ENCODE measurements at places on chromosomes 1 and 21.

- DNase-seq: peak; percentile 62
Observed at GRCh38 chr1:6016191-6016865, 24.1 kb upstream of the NPHP4 start.

GRCh38 chr21:39184050-39184980 is 1.1 kb upstream of the PSMG1 start:
- no peak for DNase-seq

- no peak for DNase-seq
Observed at GRCh38 chr1:43975249-43975961, 645 bp downstream of the ATP6V0B start.

- no peak for DNase-seq
Observed at GRCh38 chr1:37465593-37466517, 8.5 kb upstream of the ZC3H12A start.

GRCh38 chr1:201016211-201016651 is 7.3 kb downstream of the KIF21B start:
- DNase-seq: peak; percentile 52

DNA sequence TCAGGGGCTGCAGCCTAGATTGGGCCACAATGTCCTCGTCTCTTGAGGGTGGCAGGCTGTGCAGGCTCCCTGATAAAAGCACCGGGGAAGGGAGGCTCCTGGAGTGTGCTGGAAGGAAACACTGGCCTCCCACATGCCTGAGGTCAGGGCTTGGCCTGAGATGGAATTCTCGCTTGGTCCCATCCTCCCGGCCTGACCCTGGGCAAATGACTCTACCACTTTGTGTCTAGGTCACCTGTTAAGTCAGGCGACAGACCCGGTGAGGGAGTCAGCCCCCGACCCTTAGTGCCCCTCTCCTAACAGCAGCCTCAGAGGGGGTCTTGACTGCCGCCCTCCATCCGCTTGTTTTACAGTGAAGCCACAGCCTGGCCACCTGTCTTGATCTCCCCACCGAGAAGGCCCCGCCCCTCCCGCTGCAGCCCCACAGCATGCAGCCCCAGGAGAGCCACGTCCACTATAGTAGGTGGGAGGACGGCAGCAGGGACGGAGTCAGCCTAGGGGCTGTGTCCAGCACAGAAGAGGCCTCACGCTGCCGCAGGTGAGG is 2.5 kb downstream of the SMIM1 start:
- DNase-seq: no peak

GRCh38 chr1:97902067-97902466 is 18.8 kb downstream of the DPYD start:
- DNase-seq: no peak

GRCh38 chr1:1185101-1185765 is 11.6 kb downstream of the TTLL10 start:
- no peak for DNase-seq

DNA sequence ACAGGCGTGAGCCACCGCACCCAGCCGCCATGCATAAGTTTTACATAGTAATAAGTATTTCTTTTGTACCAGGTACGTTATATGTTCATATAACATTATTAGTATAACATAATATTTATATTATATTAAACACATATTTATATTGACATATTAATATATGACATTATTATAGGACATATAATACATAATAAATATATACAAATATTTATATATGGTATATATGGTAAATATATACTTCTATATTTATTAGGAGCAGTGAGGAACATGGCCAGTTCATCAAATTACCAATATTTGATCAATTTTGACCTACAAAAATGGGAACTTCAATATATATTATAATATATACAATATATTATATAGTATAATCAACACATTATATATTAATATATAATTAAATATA is 245.9 kb upstream of the FGGY start:
- DNase-seq: no peak

GRCh38 chr1:226405411-226405988 is 2.4 kb downstream of the PARP1 start:
- DNase-seq: no peak

GRCh38 chr1:118264343-118264742 is 79.3 kb upstream of the SPAG17 start:
- DNase-seq: no peak

- DNase-seq: peak; percentile 57
Observed at GRCh38 chr21:17911628-17912027, 92.5 kb upstream of the C21orf91 start.

DNA sequence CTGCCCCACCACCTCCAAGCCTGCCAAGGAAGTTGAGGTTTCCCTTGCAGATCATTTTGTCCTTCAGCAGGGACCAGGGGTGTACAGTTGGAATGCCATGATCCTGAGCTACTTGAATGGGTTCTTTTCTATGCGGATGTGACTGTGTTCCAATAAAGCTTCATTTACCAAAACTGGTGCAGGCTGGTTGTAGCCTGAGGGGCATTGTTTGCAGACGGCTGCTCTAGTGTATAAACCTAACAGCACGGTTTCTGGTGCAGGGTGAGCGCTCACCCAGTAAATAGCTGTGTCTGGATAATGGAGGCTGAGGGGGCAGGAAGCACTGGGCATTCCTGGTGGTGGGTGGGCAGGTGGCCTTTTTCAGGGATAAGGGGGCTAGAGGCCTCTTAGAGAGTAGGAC is 72.7 kb upstream of the ACTL8 start:
- no peak for DNase-seq

GRCh38 chr1:245099401-245099800 is 55.4 kb upstream of the KIF26B start:
- no peak for DNase-seq

DNA sequence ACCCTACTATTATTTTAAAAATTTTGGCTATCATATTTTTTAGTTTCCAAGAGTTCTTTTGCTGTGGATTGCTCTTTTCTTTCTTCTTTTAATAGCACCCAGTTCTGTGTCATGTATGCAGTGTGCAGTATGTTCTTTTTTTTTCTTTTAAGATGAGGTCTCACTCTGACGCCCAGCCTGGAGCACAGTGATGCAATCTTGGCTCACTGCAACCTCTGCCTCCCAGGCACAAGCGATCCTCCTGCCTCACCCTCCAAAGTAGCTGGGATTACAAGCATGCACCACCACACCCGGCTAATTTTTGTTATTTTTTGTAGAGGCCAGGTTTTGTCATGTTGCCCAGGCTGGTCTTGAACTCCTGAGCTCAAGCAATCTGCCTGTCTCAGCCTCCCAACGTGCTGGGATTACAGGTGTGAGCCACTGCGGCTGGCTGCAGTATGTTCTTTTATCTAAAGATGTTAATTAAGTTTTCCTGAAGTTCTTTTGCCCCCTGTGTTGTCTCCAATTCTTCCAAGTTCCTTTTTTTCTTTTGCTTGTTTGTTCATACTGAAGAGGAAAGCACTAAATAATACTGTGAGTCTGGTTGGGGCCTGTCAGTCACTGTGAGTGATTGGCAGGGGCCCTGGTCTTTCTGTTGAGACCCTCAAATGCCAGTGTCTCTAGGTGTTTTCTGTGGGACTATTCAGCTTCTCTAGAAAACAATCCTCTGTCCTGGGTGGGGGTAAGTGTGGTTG is 17.5 kb upstream of the TTC22 start:
- no peak for DNase-seq

DNA sequence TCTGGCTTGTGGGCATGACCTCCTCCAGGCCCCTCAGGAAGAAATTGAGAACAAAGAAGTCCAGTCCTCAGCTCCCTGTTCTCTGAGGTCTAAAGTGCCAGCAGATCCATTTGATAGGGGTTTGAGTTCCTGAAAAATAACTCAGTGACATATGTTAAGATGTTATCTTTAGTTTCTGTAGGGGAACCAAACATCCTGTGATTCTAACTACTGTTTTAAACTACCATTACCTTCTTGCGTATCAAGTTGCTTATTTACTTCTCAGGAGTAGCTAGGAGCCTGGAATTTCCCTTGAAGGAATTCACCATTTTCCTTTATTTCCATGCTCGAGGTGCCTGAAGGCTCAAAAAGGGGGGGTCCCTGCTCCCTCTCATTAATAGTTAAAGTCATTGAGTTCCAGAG is 18.8 kb upstream of the LIN9 start:
- DNase-seq: no peak

DNA sequence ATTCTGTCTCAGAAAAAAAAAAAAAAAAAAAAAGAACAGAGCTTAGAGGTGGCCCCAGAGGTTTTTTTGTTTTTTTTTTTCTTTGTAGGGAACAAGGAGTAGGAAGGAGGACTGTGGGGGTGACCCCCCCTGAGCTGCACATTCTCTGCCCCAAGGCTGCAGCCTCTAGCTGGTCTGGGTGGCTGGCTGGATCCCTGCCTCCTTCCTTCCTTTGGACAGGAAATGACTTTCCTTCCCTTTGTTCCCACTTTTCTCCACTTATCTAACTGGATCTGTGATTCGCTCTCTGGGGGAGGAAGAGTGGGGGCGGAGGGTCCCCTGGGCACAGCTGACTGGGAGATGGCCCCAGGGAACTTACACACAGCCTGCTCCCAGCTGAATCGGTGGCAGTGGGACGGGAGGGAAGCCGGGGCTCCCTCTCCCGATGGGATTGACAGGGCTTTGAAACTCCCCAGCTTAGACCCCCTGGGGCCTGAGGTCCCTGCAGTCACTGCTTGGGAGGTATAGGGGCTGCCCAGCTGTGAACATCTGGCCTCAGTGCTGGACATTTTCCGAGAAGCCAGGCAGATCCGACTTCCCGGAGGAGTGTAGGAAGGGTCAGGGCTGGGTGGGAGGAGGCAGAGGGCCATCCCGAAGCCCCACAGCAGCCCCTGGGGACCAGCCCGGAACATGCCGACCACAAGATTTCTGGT is 2.1 kb downstream of the FBLIM1 start:
- peak; percentile 70 for DNase-seq

DNA sequence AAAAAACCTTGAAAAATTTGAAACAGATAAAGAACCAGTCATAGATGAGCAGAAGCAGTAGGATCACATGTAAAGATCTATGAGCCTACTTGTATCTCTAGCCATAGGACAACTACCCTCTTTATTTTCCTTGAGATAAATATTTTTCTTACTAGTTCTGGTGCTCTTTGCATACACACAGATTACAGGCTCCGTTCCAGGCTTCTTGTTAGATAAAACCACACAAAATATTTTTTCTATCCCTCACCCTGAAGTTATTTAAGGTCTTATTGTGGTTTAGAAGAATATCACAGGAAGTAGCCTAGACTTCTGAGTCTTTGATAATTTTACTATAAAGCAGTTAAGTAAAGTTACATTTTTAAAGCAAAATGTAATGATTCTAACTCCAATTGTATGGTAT is 512.2 kb downstream of the NEGR1 start:
- peak; percentile 87 for DNase-seq

DNA sequence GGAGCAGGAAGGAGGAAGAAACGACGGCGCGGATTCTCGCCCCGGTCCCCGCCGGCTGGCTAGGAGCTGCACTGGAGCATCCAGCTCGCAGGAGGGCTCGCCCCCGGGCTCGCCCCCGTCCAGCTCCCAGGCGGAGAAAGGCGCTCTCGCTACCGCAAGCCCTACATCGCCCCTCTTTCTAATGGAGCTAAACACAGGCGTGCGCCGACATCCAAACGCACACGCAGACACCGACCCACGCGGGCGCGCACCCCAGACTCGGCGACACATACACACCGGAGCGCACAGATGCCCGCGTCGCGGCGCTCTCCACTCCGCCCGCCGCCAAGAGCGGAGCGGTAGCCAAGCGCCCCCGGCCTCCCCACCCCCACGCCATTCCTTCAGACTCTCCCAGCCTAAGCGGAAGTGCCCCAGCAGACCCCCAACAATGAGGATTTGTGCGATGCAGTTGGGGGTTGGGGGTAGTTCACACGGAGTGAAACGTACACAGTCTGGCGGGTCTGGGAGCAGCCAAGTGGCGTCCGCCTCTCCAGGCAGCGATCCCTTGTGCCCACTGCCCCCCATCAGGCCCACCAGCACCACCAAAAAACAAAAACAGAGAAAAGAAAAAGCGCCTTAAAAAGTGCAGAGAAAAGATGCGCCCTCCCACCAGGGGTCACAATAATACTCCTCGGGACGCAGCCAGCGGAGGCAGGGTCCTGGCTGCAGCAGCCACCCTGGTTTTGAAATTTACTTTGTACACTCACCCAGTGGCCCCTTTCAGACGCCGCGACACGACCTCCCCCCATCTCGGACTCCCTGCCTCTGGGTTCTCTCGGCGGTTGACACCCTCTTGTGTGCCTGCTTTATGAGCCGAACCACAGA is 1.4 kb downstream of the DAB1 start:
- DNase-seq: peak; percentile 35

GRCh38 chr1:110756506-110756905 is 81.8 kb upstream of the KCNA3 start:
- DNase-seq: no peak

All from fibroblast of skin of abdomen (primary cell).